ENCODE measurements at places on chromosomes 3 and 15.

- DNase-seq, result peak; percentile 79
These were observed 27.5 kb upstream of the MASP1 start for GRCh38 chr3:187318819-187319616.

GRCh38 chr3:195582947-195583346 is 793 bp downstream of the APOD start:
- no peak for DNase-seq

GRCh38 chr3:94043285-94043684 is 14.9 kb upstream of the STX19 start:
- DNase-seq, result no peak

DNA sequence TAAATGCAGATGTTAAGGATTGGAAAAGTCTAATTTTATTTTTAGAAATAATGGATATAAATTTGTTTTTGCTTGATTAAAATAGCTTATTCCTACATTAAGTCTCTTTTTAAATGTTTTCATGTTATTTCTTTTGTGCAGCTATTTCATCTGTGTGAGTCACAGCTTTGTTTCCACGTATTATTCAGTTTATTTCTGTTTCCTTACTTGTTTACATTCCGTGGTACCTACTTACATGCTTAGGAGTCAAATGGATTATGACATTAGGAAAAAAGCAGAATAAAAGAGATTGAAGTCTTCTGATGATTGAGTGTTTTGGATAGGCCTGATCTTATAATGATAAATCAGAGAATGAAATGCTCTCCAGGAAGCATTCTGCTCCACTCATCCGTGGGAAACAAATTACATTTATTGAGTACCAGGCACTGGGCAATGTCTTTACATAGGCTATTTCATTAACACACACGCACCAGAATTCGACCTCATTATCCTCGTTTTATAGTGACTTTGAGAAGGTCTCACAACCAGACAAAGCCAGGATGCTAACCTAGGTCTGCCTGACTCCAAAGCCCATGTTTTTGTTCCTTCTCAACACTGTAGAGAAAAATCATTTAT is 38.1 kb upstream of the RASA2 start:
- peak; percentile 20 for DNase-seq

- no peak for DNase-seq
These were observed 49.5 kb downstream of the CCDC12 start for GRCh38 chr3:46926871-46927717.

GRCh38 chr3:186365202-186365974 is 3.4 kb upstream of the DGKG start:
- no peak for DNase-seq

Measured in AG20443 (cell line).